NCI-H1930 (cell line): ENCODE measurements at places on chromosomes 12 and 14.
A peak's percentile ranks its signal among the peaks of the same experiment; 100 is the strongest.

GRCh38 chr12:114901316-114901715 is 217.3 kb upstream of the TBX3 start:
- no peak for DNase-seq

- no peak for DNase-seq
Observed at GRCh38 chr12:24562771-24563431, 386.0 kb downstream of the BCAT1 start.

GRCh38 chr12:2682296-2683251 is 112.2 kb upstream of the FKBP4 start:
- peak; percentile 82 for DNase-seq

- no peak for DNase-seq
Observed at GRCh38 chr12:67382241-67382871, 113.2 kb downstream of the CAND1 start.

GRCh38 chr12:124286414-124286813 is 8.5 kb upstream of the RFLNA start:
- DNase-seq = no peak

GRCh38 chr14:24224618-24225071 is 7.5 kb downstream of the NEDD8 start:
- no peak for DNase-seq

- no peak for DNase-seq
Observed at GRCh38 chr14:35362911-35363374, 41.6 kb downstream of the NFKBIA start.

DNA sequence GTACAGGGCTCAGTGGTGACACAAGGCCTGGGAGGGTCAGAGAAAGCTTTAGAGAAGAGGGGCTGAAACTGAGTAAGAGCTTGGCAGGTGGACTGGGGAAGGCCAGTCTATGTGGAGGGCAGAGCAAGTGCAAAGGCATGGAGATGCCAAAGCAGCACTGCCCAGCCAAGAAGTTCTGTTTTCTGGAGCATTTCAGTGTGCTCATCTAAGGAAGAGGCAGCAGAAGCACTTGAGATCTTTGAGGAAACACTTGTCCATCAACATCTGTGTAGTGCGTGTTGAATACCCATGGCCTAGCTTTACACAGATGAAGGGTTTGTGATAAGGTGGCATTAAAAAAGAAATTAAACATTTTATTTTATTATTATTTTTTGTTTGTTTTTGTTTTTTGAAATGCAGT is 52.8 kb downstream of the FOS start:
- DNase-seq = no peak

DNA sequence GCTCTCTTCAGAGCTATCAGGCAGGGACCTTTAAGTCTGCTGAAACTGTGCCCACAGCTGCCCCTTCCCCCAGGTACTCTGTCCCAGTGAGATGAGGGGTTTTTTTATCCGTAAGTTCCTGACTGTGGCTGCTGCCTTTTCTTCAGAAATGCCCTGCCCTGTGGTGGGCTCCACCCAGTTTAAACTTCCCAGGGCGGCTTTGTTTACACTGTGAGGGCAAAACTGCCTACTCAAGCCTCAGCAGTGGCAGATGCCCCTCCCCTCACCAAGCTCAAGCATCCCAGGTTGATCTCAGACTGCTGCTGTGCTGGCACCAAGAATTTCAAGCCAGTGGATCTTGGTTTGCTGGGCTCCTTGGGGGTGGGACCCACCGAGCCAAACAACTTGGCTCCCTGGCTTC is 46.9 kb upstream of the SLC16A7 start:
- no peak for DNase-seq

DNA sequence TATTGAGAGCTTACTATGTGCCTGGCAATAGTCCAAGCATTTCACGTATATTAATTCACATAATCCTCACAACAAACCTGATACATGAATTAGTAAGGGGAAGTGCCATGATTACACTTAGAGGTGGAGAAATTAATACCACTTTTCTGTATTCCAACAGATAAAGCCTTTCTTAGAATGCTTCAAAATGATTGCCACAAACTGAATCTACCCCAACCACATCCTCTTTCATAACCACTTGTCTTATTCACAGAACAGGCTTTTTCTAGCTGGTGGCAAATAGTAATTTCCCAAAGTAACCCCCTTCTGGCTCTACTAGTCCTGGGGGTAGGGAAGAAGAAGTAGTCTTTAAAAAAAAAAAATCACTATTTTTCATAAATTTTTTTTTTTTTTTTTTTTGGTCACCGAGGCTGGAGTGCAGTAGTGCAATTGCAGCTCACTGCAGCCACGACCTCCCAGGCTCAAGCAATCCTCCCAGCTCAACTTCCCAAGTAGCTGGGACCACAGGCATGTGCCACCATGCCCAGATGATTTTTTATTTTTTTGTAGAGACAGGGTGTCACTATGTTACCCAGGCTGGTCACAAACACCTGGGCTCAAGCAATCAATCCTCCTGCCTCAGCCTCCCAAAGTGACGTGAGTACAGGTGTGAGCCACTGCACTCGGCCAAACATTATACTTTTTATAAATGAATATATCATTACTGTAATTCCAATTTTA is 59.0 kb upstream of the ARID2 start:
- DNase-seq = no peak
